ENCODE measurements at places on chromosomes 6 and 20.

GRCh38 chr6:79180052-79180451 is 54.4 kb downstream of the HMGN3 start:
- DNase-seq: no peak

GRCh38 chr6:1013656-1014430 is 298.1 kb upstream of the FOXQ1 start:
- no peak for DNase-seq

DNA sequence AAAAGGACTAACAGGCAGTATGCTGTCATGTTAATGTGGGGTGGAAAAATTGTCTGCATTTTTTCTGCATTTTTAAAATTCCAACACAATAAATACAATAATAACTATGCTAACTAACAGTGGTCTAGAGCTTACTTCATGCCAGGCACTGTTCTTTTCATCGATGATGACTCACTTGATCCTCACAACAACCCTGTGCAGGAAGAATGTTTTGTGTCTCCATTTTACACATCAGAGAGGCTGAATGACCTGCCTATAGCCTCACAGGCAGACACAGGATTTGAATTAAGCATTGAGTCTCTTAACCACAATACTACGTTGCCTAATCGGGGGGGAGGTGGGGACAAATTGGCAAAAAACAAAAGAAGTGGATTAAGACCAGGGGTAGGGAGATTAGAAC is 26.9 kb upstream of the FANCE start:
- no peak for DNase-seq

GRCh38 chr6:4805553-4806336 is 29.5 kb downstream of the CDYL start:
- DNase-seq: peak; percentile 21

DNA sequence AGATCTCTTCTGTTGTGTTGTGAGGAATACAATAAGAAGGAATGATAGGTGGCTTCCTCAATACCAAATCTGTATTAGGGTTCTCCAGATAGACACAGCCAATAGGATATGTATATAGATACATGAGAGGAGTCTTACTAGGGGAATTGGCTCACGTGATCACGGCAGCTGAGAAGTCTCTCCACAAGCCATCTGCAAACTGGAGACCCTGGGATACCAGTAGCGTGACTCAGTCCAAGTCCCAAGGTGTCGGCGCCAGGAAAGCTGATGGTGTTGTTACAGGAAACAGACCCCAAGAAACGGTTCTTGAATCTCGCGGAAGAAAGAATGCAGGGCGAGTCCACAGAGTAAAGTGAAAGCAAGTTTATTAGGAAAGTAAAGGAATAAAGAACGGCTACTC is 61.4 kb downstream of the SYTL3 start:
- no peak for DNase-seq

DNA sequence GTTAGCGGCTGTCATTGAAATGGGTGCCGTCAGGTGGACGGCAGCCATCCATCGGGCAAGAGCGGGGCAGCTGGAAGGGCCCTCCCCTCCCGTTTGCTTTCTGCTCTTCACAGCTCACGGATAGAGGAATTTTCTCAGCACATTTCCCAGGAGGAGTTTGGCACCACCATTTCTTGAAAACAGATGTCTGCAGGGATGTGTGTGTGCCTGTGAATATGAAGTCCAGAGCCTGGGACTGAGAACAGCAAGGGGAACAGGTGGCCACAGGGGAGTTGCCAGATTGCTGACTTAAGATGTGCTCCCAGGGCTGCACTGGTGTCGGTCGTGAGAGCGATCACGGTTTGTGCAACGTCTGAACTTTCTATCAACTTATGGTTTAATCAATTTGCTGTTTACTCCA is 22.1 kb upstream of the ECI2 start:
- no peak for DNase-seq

- no peak for DNase-seq
Measured at GRCh38 chr20:61347443-61347842, 95.4 kb downstream of the CDH4 start.

GRCh38 chr6:5677219-5678000 is 329.3 kb downstream of the NRN1 start:
- DNase-seq: no peak

DNA sequence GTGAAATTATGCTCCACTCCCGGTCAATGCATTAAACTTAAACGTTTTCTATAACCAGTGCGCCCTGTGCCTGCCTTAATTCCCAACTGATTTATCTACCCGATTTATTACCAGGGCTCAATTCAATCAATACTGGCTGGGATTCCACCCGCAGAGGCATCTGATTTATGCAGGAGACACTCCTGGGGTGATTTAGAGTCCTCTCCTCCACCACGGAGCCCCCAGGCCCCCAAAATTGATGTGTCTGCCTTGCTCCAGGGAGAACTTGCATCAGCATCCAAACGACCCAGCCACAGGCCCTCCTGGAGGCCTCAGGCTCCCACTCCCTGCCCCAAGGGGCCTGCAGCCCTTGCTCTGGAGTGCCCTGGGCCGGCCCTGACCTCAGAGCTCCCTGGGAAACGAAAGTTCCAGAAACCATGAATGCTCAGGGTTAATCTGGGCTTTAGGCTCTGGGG is 29.5 kb downstream of the ANKRD60 start:
- DNase-seq: no peak

DNA sequence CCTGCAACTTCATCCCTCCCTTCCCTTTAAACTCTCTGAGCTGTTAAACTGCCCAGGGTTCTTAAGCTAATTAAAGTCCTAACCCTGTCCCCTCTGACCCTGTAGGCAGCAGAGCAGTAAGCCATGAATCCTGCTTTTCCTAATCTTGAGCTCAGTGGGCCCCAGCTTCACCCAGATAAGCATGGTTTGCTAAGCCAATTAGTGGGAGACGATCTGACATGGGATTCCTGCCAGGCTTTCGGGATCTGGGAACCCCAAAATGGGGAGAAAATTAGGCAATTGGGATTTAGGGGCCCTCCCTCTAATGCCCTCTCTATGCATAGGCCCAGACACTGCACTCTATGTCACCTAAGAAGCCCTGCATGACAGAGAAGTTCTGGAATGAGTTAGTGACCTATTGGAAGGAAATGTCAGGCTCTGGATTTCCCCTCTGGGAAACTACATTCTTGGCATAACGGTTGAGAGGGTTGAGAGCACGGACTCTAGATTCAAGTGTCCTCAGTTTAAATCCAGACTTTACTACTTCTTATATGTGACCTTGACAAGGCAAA is 4.6 kb downstream of the XKR7 start:
- DNase-seq: no peak
